Left cardiac atrium (tissue), 4 donors: ENCODE measurements at places on chromosomes 1 and 21. TPM values are rescaled to one million over a fixed set of nuclear protein-coding genes. Genes with fewer than 3 reads are reported as not detected.

- no peak for DNase-seq
Observed at GRCh38 chr1:66732407-66733166, 19.7 kb upstream of the DYNLT5 start.

DNA sequence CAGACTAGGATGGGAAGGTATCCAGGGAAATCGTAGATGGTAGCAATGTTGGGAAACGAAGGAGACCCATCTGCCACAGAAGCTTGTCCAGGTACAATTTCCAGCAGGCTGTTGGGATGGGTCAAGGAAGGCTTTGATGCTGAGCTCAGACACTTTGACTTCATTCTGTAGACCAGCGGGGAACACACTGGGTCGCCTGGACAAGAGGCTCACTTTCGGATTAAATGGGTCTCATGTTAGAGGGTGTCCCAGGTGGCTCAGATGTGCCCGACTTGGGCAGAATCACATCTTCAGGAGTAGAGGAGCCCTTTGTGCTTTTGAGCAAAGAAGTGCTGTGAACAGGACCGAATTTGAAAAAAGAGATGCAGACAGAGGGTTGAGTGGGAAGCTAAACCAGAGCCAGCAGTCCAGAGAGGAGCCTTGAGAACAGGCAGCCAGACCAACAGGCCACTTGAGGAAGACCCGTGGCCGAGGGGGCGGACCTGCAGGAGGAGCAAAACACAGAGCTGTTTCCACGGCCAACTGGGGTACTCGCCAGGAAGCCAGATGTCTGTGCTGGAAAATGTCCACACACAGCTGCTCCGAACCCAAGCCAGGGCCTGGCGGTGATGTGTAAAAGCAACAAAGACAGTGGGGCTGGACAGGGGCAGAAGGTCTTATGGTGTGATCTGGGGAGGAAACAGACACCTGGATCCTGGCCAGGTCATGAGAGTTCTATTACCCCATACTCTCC lies 146.9 kb downstream of the AJAP1 start:
- DNase-seq: peak; percentile 69

DNA sequence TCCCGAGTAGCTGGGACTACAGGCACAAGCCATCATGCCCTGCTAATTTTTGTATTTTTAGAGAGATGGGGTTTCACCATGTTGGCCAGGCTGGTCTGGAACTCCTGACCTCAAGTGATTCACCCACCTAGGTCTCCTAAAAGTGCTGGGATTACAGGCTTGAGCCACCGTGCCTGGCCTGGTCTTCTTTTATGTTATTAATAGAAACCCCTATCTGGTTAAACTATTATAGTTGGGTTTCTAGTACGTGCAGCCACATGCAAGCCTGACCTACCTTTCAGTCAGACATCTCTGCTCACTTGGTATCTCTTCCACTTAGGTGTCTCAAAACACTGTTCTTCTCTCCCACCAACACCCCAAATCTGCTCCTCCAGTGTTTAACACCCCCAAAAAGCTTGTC lies 34.4 kb downstream of the PSEN2 start:
- DNase-seq: no peak

DNA sequence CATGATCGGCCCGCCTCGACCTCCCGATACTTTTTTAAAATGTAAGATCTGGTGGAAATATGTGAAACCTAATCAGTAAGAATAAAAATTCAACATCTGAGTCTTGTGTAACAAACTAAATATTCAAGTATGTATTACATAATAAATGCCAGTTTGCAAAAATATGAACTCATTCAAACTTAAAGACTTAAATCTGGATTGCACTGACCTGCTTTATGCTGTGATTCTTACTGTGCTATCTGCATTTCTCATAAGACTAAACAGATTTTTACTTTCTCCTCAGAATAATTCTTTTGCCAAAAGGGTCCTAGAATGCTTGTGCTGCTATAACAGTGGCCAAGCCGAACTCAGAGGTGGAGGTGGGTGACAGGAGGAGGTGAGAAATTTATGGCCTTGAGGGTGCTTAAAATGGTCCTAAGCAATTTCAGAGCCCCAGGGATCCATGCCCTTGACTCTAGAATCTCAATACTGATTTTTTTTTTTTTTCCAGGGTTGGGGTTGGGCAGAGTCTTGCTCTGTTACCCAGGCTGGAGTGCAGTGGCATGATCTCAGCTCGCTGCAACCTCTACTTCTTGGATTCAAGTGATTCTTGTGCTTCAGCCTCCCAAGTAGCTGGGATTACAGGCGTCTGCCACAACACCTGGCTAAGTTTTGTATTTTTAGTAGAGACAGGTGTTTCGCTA lies 38.2 kb downstream of the IL23R start:
- no peak for DNase-seq

- DNase-seq: no peak
Observed at GRCh38 chr1:150267896-150268295, 920 bp downstream of the APH1A start.

GRCh38 chr1:156858555-156858956 lies 361 bp downstream of the INSRR start:
- no peak for DNase-seq

- no peak for DNase-seq
Observed at GRCh38 chr1:47330212-47330611, 3.4 kb upstream of the CMPK1 start.

- DNase-seq: no peak
Observed at GRCh38 chr1:200346700-200347099, 63.1 kb downstream of the ZNF281 start.

DNA sequence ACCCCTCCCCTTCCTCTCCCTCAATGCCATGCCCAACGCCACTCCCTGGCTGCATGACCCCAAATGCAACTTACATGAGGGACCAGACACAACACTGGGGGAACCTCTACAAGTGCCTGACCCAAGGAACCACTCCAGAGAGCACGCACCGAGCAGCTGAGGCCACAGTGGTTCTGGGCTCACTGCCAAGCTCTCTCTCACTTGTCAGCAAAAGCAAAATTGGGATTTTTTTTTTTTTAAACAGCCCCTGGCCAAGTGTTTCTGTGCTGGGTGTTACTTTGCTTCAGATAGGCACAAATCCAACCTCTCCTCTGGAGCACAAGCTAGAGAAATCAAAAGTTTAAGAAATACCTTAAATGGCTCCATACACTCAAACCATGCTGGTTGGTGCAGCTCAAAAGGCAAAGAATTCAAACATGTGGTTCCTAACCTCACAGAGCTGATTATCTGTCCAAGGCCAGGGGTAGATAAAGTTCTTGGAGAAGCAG lies 363.0 kb downstream of the SETD4 start:
- DNase-seq: peak; percentile 79

DNA sequence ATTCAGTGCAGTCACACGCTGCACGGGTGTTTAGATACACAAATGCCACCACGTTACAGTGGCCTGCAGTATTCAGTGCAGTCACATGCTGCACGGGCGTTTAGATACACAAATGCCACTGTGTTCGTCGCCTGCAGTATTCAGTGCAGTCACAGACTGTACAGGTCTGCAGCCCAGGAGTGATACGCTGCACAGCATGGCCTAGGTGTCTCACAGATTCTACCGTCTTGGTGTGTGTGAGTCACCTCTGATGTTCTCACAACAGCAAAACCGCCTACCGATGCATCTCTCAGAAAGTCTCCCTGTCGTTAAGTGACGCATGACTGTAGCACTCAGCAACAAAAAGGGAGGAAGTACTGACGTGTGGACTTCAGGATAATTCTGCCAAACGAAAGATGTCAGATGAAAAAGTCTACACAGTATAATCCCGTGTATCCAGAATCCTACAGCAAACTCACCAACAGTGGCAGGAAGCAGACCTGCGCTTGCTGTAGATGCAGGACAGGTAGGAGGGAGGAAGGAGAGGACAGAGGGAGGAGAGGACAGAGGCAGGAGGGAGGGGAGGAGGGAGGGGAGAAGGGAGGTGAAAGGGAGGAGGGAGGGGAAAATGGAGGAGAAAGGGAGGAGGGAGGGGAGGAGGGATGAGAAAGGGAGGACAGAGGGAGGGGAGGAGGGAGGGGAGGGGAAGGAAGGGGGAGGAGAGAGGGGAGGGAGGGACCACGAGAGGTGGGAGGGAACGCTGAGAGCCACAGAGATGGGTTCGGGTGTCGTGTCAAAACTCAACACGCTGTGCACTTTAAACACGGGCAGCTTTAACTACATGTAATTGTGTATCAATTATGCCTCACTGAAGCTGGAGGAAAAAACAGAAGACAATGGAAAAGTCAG lies 36.3 kb upstream of the PCBP3 start:
- DNase-seq: no peak

DNA sequence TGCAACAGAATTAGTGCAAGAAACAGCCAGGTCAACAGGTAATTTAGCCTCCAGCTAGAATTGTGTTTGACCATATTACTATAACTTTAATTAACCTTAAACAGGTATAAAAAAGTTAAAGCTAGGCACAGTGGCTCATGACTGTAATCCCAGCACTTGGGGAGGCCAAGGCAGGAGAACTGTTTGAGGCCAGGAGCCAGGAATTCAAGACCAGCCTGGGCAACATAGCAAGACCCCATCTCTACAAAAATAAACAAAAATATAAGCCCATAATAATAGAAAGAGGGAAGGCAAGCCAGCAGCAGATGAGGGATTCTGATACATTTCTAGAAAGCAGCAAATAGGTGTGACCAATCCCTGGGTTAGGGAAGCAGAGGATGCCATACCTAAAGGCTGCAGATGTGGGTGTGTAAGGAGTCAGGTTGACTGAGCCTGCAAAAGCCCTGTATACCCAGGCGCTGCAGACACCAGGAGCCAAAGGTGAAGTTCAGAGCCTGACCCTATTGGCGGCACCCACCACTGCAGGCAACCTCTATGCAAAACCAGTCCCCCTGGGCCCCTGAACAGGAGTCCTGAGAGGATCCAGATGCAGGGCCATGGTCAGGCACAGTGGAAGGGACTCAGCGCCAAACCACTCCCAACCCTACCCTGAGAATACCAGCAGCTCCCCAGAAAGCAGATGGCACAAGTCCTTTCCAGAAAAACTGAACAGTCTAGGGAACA lies 19.3 kb upstream of the LSS start:
- DNase-seq: no peak

GRCh38 chr1:214864896-214865688 lies 217.4 kb upstream of the KCNK2 start:
- no peak for DNase-seq

- no peak for DNase-seq
Observed at GRCh38 chr1:42815941-42816584, 859 bp upstream of the ERMAP start.

DNA sequence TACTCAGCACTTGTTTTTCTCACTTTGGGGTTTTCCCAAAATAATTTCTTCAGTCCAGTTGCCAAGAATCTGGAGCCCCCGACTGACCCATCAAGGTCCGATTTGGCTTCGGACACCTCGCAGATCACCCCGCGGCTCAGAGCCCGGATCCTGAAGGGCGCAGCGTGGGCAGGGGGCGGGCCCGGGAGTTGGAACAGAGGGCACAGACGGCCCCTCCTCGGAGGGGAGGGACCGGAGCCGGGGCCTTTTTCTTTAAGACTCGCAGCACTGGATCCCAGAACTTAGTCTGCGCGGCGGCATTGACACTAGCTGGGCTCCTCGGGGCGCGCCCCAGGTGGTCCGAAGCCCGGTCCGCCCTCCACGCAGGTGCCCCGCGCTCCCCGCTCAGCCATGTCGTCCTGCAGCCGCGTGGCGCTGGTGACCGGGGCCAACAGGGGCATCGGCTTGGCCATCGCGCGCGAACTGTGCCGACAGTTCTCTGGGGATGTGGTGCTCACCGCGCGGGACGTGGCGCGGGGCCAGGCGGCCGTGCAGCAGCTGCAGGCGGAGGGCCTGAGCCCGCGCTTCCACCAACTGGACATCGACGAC lies at the start of gene CBR3:
CBR3 (plus strand) TSS at position 277 of the 588 bp plus-strand sequence; CDS start at position 391, 114 bp downstream.
- DNase-seq: peak; percentile 68

DNA sequence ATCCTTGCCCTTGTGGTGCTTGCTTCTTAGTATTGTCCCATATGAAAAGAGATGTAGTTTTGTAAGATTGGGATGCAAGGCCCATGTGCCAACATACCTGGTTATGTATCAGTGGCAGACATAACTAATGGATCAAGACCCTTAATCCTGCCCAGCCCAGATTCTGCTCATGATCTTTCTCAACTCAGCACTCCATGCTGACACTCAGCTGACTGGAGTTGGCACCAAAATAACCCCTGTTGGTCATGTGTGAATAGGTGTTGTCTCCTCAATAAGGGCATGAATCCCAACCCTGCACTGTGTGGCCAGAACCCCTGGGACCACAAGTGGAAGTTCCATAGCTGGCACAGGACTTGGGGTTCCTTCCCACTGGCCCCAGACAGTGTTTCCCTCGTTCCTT lies 13.9 kb upstream of the CNR2 start:
- DNase-seq: no peak

- DNase-seq: no peak
Observed at GRCh38 chr1:201739080-201739479, 89.9 kb upstream of the IPO9 start.

DNA sequence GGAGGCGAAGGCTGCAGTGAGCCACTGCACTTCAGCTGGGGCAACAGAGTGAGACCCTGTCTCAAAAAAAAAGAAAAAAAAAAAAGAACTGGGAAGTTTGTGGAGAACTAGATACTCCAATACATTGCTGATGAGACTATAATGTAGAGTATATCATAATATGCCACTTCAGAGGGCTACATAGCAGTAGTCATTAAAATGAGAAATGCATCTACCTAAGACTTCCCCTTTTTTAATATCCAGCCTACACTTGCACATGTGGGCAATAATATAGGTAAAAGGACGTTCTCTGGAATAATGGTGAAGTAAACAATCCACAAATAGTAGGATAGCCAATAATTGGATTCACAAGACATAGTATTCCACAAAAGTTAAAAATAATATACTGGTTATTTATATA lies 311.0 kb downstream of the HLX start:
- DNase-seq: no peak

DNA sequence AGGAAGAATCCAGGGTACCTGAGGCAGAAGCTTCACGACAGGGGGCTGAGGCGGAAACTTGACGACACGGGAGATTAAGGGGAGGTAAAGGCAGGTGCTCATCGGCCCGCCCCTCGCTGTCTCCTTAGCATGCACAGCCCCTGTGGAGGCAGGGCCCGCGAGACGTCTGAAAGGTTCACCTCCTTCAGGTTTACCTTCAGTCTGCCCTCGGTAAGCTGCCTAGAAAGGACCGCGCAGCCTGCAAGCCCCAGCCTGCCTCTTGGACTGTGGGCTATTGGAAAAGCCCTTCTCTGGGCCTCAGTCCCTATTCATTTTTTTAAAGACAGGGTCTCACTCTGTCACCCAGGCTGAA lies 28.5 kb downstream of the KNCN start:
- DNase-seq: no peak

DNA sequence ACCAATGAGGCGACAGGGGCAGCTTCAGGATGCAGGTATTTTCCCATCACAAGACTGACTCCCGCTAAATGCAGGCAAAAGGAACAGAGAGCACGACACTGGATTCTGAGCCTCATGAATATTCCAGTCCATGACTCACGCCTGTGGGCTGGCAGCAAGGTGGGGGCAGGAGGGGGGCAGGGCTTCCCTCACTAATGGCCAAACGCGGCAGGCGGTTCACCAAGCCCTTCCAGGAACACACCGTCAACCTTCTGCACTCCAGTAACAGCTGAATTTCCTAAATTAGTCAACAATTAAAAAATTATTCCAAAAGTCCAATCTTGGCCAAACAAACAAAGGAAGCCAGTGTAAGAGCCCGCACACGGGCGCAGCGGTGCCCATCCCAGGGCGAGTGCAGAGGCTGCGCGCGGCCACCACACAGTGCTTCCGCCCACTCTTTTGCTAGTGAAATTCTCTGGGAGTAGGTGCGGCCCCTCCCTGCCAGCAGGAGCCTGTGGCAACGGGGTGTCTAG lies 12.5 kb upstream of the GPR153 start:
- no peak for DNase-seq

The KDF1 gene
- total RNA-seq: 0.18 TPM

The GBP6 gene
- not detected for total RNA-seq

The AADACL3 gene
- total RNA-seq: 0.09 TPM

The MAP3K7CL gene
- total RNA-seq: 5.4 TPM

The LIN28A gene
- total RNA-seq: 0.15 TPM

The PLEKHO1 gene
- 42.8 TPM for total RNA-seq
